K562 (cell line): ENCODE measurements at places on chromosomes 12 and 14.

DNA sequence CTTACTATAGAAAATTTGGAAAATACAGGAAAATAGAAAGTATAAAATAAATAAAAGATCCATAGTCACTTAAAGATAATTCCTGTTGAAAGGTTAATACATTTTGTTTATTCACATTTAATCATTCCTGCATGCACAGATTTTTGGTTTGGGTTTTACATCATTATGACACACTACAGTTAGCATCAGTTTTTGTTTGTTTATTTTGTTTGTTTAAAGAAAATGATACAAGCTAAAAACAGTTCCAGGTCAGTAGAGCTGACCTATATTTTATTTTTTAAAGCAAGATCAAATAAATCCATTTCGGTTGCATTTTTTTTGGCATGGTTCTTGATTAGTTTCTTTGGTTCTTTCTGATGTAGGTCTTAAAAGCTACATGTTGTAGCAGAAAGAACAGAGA is 68.8 kb upstream of the CCDC91 start:
- DNase-seq: no peak

DNA sequence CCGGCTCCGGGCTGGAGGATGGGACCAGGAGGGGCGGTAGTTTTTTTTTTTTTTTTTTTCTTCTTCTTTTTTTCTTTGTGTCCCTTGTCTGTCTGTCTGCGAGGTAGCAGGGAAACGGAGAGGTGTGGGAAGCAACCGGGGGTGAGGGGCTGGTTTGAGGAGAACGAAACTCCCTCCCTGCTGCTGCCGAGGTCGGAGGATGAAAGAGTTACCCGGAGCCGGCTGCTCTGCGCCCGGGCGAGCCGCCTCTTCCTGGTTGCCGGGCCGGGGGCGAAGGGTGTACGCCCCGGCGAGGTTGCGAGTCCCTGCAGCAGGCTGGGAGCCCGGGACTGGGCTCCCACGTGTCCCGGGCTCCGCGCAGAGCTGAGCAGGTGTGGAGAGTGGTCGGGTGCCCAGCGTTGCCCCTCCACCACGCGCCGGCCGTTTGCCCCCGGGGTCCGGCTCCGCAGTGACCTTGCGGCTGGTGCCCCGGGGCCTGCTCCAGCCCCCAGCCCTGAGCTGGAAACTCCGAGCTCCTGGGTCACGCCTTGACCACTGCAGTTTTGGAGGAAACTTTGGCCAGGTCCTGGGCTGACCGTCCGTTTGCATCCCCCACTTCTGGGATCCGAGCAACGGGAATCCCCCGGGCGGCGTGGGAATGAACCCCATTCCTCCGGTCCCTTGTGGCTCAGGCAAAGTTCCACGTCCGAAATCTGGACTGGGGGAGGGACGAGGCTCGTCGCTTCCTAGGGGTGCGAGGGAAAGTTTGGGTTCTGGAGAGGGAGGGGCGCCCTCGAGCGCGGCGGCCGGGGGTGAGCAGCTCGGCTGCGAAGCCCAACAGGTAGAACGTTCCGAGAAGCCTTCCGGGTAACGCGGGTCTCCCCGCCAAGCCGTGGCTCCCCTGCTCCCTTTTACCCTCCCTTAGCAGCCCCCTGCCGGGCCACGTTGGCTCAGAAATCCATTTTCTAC is 1.3 kb downstream of the CHST11 start:
- peak; percentile 62 for DNase-seq

DNA sequence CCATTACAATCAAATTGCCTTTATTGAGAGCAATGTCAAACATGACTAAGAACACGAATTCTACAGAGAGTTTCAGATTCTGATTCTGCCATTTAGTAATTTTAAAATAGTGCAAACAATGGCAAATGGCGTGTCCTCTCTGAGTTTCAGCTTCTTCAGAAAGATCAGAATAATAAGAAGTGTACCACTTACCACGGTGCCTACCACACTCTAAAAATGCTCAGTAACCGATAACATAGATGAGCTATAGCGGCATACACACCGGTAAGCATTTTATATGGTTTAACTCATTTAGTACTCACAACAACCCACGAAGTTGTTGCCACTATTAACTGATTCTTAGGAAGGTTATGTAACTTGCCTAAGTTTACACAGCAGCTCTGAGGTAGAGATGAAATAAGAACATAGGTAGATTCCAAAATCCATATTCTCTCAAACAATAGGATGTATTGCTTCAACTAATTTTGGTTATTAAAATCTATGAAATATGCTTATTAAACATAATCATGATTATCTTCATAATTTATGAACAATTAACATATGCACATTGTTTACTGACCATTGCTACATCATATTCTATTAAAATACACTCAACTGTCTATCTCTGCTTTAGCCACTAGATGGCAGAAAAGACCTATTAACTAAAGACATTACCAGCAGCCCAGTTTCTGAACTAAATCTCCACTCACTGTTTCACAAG is 38.3 kb downstream of the SLC6A15 start:
- DNase-seq: peak; percentile 27

DNA sequence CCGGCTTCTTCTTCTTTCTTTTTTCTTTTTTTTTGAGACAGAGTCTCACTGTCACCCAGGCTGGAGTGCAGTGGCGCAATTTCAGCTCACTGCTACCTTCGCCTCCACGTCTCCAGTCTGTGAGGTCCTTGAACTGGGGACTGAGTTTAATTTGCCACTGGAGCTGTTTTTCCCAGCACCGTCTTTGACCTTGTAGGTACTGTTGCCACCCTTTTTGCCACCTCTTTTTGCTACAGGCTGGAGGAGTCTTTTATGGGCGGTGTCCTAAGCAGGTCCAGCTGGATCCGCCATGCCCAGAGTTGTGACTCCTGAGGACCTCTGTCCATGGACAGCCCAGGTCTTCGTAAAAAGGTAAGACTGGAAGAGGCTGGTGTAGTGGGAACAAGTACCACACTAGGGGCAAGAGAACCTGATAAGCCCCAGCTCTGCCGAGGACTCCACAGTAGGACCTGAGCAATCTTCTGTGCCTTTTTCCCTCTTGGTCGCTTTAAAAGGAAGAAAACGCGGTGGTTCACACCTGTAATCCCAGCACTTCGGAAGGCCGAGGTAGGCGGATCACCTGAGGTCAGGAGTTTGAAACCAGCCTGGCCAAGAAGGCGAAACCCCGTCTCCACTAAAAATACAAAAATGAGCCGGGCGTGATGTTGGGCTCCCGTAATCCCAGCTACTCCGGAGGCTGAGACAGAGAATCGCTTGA is 946 bp downstream of the RNU4-2 start:
- DNase-seq: no peak

- DNase-seq: no peak
Observed at GRCh38 chr14:99006276-99006675, 265.7 kb downstream of the BCL11B start.

DNA sequence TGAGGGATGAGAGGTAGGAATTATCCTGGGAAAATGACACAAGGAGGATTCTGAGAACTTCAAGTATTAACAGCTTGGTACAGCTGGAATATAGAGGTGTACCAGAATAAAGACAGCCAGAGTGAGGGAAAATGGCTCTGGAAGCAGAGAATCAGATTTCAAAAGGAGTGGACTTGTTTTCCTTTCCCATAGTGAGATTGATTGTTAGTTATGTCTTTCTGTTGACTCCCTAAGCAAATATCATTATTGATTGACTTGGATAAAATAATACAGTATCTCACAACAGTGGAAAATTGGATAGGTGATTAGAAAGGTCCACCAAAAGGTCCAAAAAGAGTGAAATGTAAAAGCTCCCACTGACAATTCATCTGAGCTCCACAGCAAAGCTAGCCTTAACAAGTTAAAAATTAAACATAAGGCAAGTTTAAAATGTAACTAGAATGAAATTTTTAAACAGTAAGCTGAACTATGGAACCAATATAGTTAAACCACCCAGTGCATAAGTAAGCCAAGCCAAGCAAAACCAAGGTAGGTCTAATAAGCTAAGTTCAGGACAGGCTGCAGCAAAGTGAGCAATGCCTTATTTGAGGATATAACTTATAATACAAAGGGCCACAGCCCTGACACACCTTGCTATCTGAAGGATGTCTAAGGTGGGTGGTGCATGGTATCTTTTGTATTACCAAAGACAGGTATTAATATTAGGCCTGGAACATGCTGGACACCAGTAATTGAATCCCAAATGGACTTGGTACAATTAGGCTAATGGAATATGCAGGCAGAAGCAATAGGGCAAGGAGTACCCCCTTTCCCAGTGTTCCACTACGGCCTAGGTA is 21.8 kb downstream of the ENTPD5 start:
- no peak for DNase-seq

GRCh38 chr12:104567832-104568486 is 111.2 kb downstream of the CHST11 start:
- no peak for DNase-seq

DNA sequence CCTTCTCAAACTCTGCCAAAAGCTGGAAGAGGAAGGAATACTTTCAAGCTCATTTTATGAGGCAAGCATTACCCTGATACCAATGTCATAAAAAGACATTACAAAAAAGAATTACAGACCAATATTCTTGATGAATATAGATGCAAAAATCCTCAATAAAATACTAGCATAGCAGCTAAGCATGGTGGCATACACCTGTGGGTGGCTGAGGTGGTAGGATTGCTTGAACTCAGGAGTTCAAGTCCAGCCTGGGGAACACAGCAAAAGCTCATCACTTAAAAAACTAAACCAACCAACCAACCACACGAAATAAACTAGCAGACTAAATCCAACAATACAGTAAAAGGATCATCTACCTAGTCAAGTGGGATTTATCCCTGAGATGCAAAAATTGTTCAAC is 29.6 kb downstream of the A2M start:
- no peak for DNase-seq

DNA sequence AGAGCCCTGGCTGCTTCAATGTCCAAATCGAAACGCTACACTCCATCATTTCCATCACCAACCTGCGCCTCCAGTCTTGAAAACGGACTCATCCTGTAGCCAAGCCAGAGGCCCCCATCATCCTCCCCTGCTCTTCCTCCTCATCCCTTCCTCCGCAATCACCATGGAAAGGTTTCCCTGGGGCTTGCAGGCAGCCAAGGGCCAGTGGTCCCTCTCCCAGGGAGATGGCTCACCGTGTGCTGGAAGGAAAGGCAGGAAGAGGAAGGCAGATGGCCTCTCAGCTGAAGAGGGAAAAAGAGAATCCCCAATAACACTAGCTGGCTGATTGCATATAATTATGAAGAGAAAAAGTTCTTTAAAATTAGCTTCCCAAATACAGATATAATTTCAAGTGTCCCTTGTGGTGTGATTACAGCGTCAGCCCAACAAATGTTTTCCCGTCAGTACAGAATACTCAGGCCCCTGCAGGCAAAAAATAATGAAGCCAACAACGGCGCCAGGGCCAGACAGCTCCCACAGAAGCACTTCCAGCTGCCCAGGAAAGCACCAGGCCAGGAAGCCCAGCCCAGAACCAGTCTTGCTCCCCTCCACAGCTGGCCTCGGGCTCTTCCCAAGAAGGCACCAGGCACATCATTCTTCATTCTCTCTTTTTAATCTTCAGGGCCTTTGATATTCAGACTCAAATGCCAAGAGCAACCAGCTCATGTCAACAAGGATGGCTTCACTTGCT is 24.7 kb downstream of the ITPK1 start:
- no peak for DNase-seq

DNA sequence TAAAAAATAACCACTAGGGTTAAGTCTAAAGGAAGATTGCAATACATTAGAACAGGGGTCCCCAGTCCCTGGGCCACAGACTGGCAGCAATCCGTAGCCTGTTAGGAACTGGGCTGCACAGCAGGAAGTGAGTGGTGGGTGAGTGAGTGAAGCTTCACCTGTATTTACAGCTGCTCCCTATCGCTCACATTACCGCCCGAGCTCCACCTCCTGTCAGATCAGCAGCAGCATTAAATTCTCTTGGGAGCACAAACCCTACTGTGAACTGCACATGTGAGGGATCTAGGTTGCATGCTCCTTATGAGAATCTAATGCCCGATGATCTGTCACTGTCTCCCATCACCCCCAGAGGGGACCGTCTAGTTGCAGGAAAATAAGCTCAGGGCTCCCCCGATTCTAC is 15.5 kb downstream of the ADGRD1 start:
- DNase-seq: no peak
